CD8-positive, alpha-beta T cell (primary cell): ENCODE measurements at places on chromosomes 3 and 15.

GRCh38 chr3:24615177-24615576 lies 120.5 kb upstream of the THRB start:
- no peak for DNase-seq

DNA sequence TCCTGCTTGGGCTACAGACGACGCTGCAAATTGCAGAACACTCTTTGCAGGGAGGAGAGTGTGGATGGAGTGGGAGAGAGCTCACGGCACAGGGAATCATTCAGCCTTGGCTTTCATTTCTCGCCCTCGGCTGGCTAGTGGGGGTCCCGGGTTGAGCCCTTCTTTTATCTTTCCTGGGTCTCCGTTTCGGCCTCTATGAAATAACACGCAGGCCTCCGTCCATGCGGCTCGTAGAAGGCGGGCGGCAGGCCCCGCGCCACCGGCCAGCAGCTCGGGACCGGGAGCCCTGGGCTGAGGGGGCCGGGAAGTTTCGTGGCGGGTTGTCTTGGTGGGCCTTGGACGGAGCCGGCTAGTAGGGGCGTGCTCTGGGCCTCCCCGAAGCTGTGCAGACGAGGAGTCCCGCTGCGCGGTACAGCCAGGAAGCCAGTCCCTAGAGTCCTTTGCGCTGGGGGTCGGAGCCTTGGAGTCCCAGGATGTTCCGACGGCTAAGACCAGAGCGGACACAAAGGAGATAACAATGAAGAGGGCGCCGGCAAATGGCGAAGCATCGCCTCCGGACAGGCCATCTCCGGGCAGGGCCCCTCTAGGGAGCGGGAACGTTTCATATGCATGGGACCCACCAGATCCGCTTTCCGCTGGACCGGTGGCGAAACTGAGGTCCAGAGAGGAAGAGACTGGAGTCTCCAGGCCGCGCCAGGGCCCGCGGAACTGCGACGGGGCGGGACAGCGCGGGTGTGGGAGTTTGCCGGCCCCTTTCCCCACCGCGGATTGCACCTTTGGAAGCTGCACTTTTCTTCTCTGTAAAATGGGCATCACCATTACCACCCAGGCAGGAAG lies 4.3 kb downstream of the RNU6-1 start:
- DNase-seq = no peak

GRCh38 chr15:63332367-63333124 lies 49.1 kb downstream of the CA12 start:
- DNase-seq = no peak

DNA sequence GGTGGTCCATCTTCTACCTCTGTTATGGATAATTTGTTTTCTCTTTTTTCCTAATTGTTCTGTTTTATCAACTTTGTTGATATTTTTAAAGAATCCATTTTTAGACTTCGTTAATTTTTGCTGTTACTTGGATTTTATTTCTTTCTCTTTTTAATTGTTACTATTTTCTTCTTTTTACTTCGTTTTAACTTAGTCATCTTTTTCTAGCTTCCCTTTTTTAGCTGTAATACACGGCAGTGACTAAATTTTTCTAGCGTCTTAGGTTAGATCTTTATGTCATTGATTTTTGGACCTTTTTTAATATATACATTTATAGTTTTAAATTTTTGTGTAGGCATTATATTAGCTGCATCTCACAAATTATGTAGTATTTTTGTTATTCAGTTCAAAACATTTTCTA lies 33.1 kb downstream of the ARIH2 start:
- DNase-seq = no peak

DNA sequence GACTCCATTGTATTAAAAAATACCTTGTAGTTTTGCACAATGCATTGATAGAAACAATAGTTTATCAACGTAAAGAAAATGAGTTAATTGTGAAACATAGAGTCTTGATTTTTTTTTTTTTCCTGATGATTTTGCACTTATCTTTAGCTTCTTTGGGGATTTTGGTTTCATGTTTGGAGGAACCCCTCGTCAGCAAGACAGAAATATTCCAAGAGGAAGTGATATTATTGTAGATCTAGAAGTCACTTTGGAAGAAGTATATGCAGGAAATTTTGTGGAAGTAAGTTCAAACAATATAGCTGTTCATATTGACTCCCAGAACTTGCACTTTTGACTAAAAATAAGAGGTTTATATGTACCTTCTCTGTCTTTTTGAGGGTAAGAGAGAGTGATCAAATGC lies 7.0 kb downstream of the DNAJB11 start:
- DNase-seq = no peak

DNA sequence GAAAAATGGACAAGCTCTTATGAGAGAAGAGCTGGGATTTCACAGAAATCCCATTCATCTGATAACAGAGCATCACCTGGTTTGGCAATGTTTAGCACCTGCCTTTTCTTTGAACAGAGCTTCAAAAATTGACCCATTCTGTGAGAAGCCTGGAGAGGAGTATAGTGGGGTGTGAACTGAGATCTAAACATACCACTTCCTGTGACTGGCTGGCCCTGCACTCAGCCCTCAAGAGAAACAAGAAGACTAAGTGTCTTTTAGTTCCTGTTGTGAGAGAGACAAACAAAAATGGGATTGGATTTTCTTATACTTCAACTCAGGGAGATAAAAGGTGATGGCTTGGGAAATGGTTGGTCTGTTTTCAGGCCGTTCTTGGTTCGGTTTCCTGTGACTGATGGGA lies 1060.2 kb downstream of the ROBO1 start:
- DNase-seq = no peak

- no peak for DNase-seq
Observed at GRCh38 chr15:62684123-62684808, 358.3 kb upstream of the TPM1 start.

GRCh38 chr3:60854791-60855190 lies 396.5 kb downstream of the FHIT start:
- no peak for DNase-seq

- DNase-seq = no peak
Observed at GRCh38 chr3:88152841-88153240, 3.1 kb downstream of the C3orf38 start.

- no peak for DNase-seq
Observed at GRCh38 chr15:90167121-90167520, 34.0 kb upstream of the SEMA4B start.

- no peak for DNase-seq
Observed at GRCh38 chr3:194176274-194176991, 40.5 kb downstream of the HES1 start.
